Activated CD4-positive, alpha-beta T cell treated with anti-CD3 and anti-CD28 coated beads for 1 hour (primary cell): ENCODE measurements at places on chromosomes 6 and 20.

DNA sequence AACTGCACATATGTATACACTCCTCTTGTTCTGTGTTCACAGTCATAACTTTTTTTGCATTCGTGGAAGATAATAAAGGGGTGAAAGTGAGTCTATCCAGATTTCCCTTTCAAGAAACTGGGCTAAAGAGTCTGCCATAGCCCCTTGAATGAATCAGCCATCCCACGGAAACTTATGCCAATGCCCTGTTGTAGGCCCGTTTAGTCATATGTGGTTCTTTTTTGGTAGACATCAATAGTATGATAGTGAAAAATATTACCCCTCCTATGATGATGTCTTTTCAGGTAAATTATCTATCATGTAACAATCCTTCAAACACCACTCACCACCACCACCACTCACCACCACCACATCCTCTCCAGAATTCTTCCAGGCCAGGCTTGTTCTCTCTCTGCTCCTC lies 99.9 kb upstream of the MYLIP start:
- DNase-seq: no peak

- no peak for DNase-seq
Observed at GRCh38 chr6:78538002-78538401, 329.3 kb upstream of the IRAK1BP1 start.

GRCh38 chr6:56364827-56365339 lies 117.5 kb upstream of the COL21A1 start:
- no peak for DNase-seq

GRCh38 chr6:41443616-41444525 lies 102.3 kb upstream of the FOXP4 start:
- DNase-seq: no peak

- DNase-seq: no peak
Observed at GRCh38 chr20:39103732-39104131, 141.6 kb downstream of the DHX35 start.

GRCh38 chr20:40251284-40251932 lies 437.6 kb downstream of the MAFB start:
- DNase-seq: no peak

DNA sequence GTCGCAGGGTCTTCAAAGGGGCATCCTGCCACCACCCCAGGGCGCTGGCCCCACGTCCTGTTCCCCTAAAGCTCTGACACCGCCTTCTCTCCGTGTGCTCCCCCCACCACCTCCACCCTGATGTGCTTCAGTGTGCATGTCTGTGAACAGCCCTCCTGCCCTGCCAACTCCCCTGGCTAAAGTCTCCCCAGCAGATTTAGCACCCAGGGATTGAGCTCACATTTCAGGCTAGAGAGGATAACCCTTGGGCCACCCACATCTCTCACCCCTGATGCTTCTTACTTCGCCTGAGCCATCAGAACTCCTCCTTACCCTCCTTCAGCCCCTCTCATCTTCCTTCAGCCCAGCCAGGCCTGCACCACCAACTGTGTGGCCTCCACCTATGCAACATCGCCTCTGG lies 7.5 kb downstream of the TMEM151B start:
- DNase-seq: no peak

DNA sequence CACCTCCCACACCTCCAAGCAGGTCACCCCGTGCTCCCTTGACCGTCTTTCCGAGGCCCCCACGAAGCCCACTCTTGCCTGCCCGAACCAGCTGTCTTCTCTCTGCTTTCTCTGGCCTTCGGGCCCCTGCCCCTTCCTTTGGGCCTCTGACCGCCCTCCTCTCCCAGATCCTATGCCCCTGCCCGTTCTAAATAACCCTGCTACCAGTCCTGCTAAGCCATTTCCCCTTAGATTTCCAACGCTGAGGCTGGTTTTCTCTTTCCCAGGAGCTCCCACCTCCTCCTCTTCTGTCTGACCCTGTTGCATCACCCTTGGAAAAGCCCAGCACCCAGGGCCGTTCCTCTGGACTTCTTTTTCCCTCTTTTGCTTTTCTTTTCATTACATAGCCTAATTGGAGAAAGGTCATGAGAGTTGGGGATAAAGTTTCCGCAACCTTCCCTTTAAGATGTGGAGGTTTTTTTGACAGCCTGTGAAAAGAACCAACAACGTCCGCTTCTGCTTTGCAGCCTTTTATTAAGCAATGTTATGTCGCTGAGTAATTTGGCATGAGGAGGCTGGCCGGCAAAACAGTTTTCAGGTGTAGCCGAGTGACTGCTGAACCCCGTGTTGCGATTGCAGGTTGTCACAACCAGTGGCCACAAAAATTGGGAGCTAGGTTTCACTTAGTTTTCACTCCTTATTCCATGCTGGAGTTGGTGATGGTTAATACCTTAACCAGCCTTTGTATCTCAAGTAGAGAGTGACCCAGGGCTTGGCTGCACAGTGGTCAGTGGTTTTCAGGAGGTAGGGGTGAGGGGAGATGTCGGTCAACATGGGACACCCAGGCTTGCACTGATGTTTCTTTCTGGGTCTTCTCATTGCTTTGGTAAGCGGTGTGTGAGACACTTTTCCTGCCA lies 970 bp downstream of the BLTP3A start:
- DNase-seq: no peak

GRCh38 chr20:48586730-48587129 lies 241.1 kb downstream of the PREX1 start:
- DNase-seq: no peak

GRCh38 chr6:124524491-124525200 lies 437.6 kb upstream of the RNF217 start:
- no peak for DNase-seq

GRCh38 chr20:19094959-19095541 lies 117.4 kb upstream of the SLC24A3 start:
- no peak for DNase-seq

GRCh38 chr6:159762681-159763293 lies 942 bp downstream of the ACAT2 start:
- no peak for DNase-seq

DNA sequence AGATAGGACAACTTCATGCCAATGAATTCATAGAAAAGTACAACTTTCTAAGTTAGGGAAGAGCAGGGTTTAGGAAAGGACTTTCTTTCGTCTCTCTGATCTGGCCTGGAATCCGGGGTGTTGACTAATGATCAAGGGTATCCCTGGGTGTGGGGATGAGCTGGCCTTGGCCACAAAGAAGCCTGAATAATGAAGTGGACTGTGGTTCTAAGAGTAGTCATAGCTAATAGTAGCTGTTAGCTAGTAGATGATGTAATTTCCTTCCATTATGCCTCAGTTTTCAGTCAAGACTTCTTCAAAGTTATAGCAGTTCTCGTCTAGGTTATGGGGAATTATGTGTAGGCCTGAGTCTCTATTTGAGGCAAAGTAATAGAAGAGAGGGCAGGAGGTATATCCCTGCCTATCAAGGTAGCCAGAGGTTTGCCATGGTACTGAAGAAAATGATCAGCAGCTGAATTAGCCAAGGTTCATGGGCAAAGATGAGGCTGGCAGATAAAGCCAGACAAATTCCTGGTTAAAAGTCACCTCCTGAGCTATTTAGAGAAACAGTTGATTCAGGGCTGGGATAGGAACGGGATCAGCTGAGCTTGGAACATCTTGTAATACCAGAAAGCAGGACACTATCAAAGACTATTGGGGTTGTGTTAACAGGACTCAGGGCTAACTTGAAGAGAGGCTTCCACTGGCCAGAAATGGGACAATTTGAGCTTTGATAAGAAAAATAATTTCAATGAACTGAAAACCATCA lies 18.7 kb upstream of the TRPC4AP start:
- DNase-seq: no peak

DNA sequence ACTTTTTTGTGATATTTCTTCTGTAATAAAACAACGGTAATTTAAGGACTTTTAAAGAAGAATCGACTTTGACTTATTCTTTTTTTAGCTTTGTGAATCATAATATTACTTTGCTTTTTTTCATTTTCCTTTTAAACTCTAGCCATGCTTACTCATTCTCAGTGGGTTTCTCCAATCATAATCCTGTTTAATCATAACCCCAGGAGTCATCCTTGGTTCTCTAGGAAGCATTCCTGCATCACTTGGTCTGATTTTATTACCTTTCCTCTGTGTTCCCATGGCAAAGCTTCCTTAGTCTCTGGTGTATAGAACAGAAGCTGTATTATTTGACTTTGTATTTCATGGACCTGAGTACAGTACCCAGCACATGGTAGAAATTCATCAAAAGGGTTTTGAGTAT lies 223.5 kb downstream of the CDKAL1 start:
- no peak for DNase-seq

- DNase-seq: no peak
Observed at GRCh38 chr6:10528158-10528981, 7.2 kb downstream of the GCNT2 start.

DNA sequence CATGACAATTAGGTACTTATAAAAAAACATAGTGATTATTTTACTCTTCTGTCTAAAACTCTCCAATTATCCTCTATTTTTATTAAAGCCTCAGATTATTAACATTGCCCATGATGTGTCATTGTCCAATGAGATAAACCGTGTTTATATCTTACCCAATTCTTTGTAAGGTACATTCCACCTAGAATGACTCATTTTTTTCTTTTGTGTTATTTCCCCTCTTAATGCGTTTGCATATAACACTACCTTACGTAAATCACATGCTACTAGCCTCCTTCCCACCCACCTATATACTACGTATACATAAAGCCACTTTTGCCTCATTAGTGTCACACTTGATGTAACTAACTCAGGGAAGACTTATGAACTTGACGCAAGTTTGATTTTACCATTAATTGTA lies 336.3 kb upstream of the PTCHD4 start:
- no peak for DNase-seq

DNA sequence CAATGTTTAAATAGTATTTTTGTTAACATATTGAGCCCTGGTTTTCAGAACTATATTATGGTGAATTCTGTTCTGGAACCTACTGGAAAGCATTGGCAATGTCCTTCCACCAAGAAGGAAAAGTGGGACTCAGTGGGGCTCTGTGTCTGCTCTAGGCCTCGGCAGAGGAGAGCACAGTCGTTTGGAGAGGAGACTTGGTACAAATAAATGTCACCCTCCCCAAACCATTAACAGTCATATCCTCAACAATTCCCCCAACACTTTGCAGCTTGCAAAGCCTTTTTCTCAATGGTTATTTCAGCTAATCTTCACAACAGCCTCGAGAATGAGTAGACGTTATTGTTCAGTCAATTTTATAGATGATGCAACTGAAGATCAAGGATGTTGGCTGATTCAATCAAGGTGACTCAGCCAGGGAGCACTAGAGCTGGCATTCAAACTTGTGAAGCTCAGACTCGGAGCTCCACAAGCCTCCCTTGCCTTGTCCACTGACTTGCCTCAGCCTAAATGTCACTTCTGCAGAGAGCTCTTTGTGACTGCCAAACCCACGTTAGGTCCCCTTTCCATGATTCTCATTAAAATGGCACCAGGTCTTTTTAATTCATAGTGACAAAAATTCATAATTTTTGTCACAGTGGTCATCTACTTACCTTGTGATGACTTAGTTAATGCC lies 60.6 kb downstream of the TOX2 start:
- DNase-seq: no peak

DNA sequence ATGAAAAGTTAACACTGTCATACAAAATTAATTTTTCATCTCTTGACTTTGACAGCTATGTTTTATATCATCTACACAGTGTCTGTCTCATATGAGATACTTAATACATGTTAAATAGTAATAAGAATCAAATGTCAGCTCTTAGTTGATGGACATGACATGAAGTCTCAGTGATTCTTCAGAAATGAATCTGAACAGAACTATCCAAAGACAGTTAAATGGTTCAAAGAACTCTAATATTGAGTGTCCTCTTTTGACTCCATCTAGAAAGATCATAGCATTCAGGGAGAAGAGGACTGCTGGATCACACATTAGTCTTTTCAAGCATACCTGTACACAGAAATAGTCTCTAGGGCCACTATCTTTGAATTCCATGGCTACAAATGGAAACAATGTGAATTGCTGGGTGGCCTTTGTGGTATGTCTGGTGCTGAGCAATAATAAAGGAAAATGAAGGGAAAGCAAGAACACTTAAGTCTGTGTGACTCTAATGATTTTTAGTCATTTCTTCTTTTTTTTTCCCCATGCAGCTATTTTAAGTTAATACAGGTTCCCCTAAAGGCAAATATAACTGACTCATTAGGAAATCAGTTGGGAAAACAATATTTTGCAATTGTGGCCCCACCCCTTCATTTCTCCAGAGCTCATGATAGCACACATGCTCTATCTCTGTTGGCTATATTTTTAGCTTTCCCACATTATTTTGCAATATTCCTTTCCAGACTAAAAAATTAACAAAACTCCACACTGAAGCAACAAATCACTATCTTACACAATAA lies 367.5 kb downstream of the GRIK2 start:
- DNase-seq: no peak

- DNase-seq: no peak
Observed at GRCh38 chr6:145009711-145010110, 724.6 kb downstream of the UTRN start.

DNA sequence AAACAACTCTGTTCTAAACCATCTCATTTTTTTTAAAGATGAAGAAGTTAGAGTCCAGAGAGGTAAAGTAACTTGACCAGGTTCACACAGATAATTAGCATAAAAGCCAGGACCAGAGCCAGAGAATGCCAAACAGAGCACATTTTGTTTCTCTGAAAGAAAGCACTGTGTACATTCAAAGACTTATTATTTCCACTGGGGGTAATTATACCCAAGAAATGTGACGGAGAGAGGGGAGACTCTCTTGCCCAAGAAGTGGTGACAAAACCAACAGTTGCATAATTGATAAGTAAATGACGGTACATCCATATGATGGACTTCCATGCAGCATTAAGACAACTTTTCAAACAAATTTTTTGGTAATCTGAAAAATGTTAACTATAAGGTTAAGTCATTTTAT lies 111.6 kb downstream of the RTN4IP1 start:
- no peak for DNase-seq

GRCh38 chr20:13251106-13251903 lies 30.2 kb downstream of the ISM1 start:
- no peak for DNase-seq

- no peak for DNase-seq
Observed at GRCh38 chr6:34207695-34208443, 28.8 kb upstream of the HMGA1 start.

- no peak for DNase-seq
Observed at GRCh38 chr6:43089467-43089866, 13.4 kb downstream of the PTK7 start.

- no peak for DNase-seq
Observed at GRCh38 chr6:48041894-48042293, 69.1 kb downstream of the PTCHD4 start.

DNA sequence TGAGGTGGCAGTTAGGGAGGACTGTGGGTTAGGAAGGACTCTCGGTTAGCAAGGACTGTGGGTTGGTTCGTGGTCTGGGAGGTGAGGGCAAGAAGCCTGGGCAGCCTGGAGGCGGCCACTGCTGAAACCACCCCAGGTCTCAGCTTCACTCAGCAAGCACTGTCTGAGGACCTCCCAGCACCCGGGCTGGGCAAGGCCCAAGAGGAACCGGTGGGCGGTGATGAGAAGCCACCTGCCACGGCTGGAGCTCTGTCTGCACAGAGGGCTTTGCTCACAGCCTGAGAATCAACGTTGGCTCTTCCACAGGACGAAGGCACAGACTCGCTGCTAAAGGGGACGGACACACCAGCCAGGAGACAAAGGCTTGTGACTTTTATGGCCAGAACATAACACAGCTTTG lies 69.3 kb downstream of the DACT2 start:
- DNase-seq: no peak

- DNase-seq: no peak
Observed at GRCh38 chr20:57753332-57754164, 43.7 kb upstream of the PMEPA1 start.
